HS-5 (cell line): ENCODE measurements at places on chromosomes 4 and X.

GRCh38 chr4:38928974-38929373, 61.4 kb downstream of the FAM114A1 start:
- no peak for DNase-seq

GRCh38 chrX:13000301-13000811, 25.4 kb downstream of the TMSB4X start:
- DNase-seq, result no peak

DNA sequence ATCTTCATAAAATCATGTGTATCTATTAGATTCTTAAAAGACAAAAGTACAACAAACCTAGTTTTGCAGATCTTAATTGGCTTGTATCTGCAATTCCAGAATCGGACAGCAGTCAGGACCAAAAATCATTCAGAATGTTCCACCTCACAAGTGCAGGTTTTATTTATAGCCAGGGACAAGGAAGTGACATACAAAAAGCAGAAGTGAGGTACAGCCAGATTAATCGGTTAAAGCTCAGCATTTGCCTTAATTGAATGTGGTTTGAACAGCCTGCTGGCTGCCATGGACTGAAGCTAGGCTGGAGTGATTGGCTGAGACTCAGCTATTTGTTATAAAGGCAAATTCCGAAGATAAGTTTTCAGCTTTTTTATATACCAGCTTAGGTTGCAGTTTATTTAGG, 932.6 kb downstream of the C4orf33 start:
- DNase-seq, result no peak

DNA sequence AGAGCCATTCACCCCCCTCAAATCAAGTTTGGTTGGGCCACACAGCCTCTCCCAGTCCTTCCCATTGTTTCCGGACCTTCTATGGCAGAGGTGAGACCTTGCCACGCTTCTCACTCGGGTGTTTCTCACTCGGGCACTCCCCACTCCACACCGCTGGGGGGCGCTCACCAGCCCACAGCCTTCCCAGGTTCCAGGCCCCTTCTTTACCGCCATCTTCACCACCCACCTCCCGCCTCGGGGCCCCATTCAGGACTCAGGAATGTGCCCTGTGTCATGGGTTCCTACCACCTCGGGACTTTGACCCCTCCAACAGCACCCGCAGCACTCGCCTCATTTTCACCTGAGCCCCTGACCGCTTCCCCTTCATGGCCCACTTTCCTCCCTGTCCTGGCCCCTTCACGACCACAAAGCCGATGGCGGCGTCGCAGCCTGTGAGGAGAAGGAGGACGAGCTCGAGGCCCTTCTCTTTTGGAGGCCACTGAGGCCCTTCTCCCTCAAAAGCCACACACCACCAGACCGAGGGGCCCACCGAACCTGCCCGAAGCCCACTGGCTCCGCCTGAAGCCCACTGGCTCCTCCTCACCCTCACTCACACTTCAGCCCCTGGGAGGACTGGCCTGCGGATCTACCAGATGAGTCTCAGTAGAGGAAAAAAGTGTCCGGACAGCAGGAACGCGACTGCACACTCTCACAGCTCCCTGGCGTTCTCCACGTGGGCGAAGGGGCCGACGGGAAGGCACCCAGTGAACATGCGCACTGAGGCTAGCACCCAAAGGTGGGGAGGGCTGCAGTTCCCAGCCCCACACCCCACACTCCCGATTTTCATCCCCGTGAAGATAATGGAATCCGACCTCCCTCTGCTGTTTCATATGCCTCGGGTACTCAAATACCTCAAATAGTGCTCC, at the start of gene PAGE1:
Gene PAGE1, minus strand, starts transcription at position 709 of the 905 bp plus-strand sequence. CDS start 1,214 bp downstream, outside the sequence.
- DNase-seq, result no peak

DNA sequence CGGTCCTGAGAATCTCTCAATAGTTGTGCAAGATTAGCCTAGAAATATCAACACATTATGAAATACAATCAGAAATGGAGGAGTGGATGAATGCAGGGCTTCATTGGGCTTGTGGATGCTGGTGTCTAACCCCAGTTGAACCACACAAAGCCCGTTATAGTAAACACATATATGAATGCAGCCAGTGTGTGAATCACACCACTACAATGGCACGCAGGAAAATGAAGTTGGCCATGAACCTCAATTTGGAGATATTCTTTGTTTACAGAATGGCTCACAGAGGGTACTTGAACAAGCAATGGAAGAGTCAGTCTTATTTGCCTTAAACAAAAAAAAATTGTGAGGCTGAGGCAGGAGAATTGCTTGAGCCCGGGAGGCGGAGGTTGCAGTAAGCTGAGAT, 57.8 kb downstream of the SOD3 start:
- no peak for DNase-seq

DNA sequence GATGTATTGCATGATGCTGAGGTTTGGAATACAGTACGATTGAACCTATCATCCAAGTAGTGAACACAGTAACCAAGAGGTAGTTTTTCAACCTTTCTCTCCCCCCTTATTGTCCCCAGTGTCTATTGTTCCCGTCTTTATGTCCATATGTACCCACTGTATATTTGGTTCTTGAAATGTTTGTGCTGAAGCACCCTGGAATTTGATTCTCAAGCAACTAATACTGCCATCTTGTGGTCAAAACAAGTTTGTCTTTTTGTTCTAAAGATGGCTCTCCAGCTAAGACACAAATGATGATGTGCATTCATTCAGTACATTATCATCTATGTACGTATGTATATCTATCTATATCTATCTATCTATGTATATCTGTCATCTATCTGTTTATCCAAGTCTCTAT, 33.5 kb upstream of the DCX start:
- no peak for DNase-seq

- no peak for DNase-seq
Measured at GRCh38 chr4:176645246-176645960, 147.3 kb downstream of the VEGFC start.
